Occipital lobe (tissue), 3 donors: ENCODE measurements at places on chromosomes 13 and 19. TPM values are rescaled to one million over a fixed set of nuclear protein-coding genes. Genes with fewer than 3 reads are reported as not detected.

DNA sequence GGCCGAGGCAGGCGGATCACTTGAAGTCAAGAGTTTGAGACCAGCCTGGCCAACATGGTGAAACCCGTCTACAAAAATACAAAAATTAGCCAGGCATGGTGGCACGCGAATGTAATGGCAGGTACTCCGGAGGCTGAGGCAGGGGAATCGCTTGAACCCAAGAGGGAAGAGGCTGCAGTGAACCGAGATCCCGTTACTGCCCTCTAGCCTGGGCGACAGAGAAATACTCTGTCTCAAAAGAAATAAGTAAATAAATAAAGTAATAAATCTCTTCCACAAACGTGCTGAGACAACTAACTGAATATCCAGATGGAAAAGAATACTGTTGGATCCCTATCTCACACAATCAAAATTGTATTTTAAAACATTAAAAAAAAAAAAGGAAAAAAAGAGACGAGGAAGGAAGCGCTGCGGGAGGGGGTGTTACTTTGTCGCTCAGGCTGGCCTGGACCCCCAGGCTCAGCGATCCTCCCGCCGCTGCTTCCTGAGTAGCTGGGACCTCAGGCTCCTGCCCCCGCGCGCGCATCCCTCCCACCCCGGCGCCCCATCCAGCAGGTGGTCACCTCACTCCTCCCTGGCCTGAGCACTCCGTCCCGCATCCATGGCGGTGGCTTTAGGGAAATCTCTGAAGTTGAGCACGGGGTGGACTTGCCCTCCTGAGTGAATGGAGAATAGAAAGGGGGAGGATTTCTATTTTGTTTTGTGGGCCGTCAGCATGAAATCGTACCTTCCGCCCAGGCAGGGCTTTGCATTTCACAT, 628 bp upstream of the ZNF813 start:
- no peak for DNase-seq

MEIOSIN gene
- not detected for total RNA-seq

DNA sequence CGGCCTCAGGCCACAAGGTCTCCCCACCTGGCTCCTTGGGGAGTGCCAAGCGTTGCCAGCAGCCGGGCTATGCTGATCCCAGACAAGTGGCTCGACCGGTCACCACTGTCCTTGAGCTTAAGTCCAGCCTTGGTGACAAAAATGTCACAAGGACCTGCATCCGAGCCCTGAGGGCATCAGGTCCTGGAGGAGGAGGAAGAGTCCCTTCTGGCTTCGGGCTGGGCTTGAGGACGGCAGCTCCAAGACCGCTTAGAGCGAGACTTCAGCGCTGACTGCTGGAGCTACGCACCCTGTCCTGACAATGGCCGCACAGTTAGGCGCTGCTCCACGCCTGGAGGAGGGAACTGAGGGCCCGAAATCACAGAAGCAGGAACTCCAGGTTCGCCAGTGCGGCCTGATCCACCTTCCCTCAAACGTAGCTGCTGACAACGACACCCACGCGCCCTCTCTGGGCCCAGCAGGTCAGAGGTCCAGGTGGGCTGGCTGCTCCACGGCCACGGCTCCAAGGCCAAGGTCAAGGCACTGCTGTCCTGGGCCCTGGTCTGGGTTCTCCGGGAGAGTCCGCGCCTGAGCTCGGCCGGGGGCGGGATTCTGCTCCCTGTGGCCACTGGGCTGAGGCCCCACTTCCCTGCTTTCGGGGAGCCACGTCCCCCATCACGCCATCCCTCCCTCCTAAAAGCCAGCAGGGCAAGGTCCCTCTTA, 7.0 kb downstream of the SBNO2 start:
- no peak for DNase-seq

DNA sequence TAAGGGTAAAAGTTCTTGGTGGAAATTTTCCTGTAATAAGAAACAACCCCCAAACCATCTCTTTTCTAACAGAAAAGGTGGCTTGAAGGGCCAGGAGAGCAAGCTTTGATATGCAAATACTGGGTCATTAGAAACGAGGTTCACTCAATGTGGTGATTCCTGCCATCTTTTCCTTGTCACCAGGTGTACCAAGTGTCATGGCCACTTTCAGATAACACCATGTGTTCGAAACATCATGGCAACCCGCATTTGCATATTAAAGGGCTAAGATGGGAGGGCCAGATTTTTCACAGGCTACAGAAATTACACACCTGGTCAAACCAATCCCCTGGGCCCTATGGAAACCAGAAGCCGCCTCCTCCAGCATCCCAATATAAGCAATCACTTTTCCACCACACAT, 15.3 kb downstream of the LGALS16 start:
- no peak for DNase-seq

DNA sequence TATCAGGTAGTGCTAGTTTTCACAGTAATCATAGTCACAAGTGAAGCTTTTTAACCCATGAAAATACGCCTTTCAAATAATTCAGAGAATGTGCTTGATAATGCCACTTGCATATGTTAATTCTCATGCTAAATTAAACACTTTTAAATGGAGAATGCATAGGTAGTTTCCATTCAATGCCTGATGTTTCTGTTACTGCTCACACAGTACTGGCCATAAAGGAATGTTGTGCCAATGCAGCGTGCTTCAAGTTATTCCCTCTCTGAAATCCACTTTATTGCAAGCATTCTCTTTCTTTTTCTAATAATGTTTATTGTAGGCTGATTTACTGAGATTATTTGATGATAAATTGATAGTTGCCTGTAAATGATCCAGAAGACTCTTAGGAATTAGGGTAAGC, 513.0 kb upstream of the KLF12 start:
- no peak for DNase-seq
